Stimulated activated CD8-positive, alpha-beta memory T cell treated with anti-CD3 and anti-CD28 coated beads, Interleukin-4, amount 100 ng/mL, for 4 hours (primary cell): ENCODE measurements at places on chromosomes 2 and 18.

- DNase-seq, result no peak
Measured at GRCh38 chr2:30964334-30965005, 157.2 kb upstream of the CAPN13 start.

GRCh38 chr2:205361970-205362369 is 320.3 kb upstream of the NRP2 start:
- DNase-seq, result no peak

GRCh38 chr2:150486539-150487484 is 655 bp downstream of the RND3 start:
- no peak for DNase-seq

DNA sequence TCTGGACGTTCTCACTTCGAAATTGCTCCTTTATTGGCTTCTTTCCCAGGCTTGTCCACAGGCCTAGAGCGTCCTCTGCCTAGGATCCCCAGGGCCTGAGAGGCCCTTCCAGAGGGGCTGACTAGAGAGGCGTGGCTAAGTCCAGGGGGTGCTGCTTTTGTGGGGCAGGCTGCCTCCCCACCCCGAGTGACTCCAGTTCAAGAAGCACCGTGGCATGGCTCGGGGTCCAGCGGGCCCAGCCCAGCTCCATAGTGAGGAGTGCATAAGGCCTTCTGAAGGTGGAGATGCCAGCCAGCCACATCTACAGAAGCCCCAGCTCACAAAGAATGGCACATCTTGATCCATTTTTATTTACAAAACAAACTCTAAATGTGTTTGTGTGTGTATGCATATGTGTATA is 44.8 kb upstream of the POMC start:
- no peak for DNase-seq

GRCh38 chr18:6414723-6415417 is at the start of gene L3MBTL4:
Gene L3MBTL4, minus strand, starts transcription at chr18:6414911. Its CDS starts 103,286 bp downstream, at chr18:6311625.
- DNase-seq, result no peak

GRCh38 chr2:74317701-74318100 is 25.5 kb downstream of the SLC4A5 start:
- DNase-seq, result no peak

- DNase-seq, result no peak
Measured at GRCh38 chr2:9765611-9766531, 77.4 kb upstream of the TAF1B start.

GRCh38 chr2:182559623-182560022 is 132.8 kb upstream of the PDE1A start:
- DNase-seq, result no peak

- DNase-seq, result no peak
Measured at GRCh38 chr18:48779462-48779861, 171.3 kb downstream of the SMAD7 start.

GRCh38 chr18:55786651-55787272 is 198.8 kb upstream of the TCF4 start:
- no peak for DNase-seq

DNA sequence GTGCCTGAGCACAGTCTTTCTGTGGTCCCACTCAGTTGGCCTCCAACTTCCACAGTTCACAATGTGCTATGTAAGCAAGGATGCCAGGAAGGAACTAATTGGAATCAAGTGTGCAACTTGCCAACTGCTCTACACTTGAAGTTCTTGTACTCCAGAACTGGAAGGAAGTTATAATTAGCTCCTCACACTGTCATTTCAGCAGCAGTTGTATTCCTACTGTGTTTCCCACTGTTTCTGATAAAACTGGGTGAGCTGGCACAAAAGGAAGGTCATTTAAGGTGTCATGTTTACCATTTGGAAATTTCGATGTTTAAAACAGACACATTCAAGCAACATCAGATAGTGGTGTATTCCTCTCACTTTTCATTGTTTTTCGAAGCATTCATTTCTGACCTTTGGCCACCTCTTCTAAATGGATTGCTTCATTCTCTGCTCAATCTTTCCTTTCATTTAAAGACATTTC is 84.2 kb downstream of the ANTXR1 start:
- DNase-seq, result no peak

DNA sequence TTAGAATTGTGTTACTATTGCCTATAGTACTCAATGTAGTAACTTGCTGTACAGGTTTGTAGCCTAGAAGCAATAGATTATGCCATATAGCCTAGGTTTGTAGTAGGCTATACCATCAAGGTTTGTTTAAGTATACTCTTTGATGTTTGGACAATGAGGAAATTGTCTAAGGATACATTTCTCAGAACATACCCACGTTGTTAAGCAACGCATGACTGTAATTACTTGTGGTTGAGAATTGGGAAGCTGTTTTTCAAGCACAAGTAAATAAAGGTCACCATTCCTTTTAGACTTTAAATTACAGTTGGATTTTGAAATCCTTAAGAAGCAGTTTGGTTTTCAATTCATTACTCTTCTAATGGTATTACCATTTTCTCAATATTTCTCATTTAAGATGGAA is 89.8 kb upstream of the KCNH7 start:
- DNase-seq, result no peak
